Osteoblast (primary cell): ENCODE measurements at places on chromosomes 4 and X. TPM values are rescaled to one million over a fixed set of nuclear protein-coding genes. Genes with fewer than 3 reads are reported as not detected.

- no peaks in the 10 kb centered on the region for H3K4me1 ChIP-seq
- H3K27me3 ChIP-seq = no peaks in the 10 kb centered on the region
- H3K4me3 ChIP-seq = no peak overlapping the region
- H3K27ac ChIP-seq = no peak overlapping the region
- DNase-seq = no peak
Measured at GRCh38 chrX:55801811-55802210, 84.3 kb downstream of the RRAGB start.

GRCh38 chrX:45513042-45513441 lies 312.4 kb upstream of the DIPK2B start:
- H3K36me3 ChIP-seq = no peaks in the 10 kb centered on the region
- H3K4me1 ChIP-seq = peaks cover 39% of the 10 kb centered on the region
- no peaks in the 10 kb centered on the region for H3K27me3 ChIP-seq

DNA sequence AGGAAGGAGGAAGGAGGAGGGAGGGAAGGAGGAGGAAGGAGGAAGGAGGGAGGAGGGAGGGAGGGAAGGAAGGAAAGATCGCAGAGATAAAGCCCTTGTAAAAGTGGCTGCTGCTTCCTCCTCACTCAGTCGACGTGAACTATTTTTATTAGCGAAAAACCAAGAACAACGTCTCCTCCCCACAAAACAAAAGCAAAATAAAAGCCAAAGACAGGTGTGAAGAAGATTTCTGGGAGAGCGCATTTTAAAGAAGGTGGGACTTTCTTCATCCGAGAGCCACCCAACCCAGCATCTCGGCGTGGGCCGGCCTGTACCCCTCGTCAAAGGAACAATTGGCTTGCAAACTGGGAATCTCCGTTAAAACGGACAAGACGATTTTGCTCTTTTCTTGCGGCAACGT lies 40.7 kb upstream of the ASMTL start:
- no peak overlapping the region for H3K4me3 ChIP-seq
- H3K4me1 ChIP-seq = no peaks in the 10 kb centered on the region
- H3K27ac ChIP-seq = no peak overlapping the region
- no peaks in the 10 kb centered on the region for H3K27me3 ChIP-seq

DNA sequence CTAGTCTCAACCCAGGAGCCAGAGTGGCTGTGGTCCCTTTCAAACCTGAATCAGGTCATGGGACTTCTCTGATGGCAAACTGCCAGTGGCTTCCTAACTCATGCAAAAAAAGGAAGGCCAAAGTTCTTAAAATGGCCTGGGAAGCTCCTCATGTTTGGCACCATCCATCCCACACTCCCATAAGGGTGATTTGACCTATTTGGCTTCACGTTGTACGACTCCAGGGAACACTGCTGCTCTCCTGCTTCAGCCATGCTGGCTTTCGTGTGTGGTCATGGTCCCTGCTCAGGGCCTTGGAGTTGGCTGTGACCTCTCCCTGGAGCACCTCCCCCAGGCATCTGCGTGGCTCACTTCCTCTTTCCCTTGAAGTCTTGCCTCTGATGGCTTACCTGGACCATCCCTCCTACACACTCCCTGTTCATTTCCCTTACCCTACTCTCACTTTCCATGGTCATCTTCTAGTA lies 12.8 kb upstream of the TMSB4X start:
- H3K27me3 ChIP-seq = no peaks in the 10 kb centered on the region
- H3K4me1 ChIP-seq = peaks cover under 1% of the 10 kb centered on the region
- no peak for DNase-seq
- H3K36me3 ChIP-seq = no peaks in the 10 kb centered on the region
- H3K27ac ChIP-seq = no peak overlapping the region
- H3K4me3 ChIP-seq = no peak overlapping the region

- no peak overlapping the region for H3K4me3 ChIP-seq
- H3K27me3 ChIP-seq = no peaks in the 10 kb centered on the region
- peaks cover 21% of the 10 kb centered on the region for H3K4me1 ChIP-seq
- no peaks in the 10 kb centered on the region for H3K36me3 ChIP-seq
Measured at GRCh38 chrX:13471269-13471668, 98.1 kb upstream of the EGFL6 start.

DNA sequence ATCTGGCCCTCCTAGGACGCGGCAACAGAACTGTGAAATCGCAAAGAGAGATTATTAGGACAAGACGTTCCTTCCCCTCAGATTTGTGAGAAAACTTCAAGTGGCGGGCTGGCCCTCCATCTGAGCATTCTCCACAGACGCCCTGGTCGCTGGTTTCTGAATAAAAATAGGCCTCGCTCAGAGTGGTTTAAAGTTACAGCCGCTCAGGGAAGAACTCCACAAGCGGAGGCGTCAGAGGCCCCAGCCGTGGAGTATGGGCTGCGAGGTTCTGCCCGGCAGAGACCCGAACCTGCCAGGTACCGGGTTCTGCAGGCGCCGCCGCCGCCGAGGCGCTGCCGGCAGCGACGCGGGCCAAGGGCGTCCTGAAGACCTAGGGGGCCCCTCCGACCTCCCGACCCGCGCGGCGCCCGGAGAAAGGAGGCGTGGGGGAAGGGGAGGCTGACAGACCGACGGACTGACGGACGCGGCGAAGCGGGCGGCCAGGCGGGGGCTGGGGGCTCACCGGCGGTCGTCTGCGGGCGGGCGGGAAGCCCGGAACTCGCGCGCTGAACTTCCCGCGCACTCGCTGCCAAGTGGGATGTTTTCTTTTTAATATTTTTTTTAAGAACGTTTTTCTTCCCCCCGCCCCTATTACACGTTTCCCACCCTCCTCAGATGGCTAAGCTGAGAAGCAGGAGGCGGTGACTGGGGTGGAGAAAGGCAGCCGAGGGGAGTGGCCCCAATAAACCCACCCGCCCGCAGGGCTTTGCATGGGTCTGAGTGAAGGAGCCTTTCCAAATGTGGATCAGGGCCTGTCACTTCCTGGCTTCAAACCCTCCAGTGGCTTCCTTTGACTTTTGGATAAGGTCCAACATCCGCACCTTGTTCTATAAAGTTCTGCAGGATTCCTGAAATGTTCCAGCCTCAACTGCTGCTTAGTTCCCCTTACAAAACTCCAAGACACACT lies at the start of gene PABPC4L:
TSS of gene PABPC4L (minus strand) at position 574 of the 946 bp plus-strand sequence. CDS start 770 bp downstream, outside the sequence.
- H3K27me3 ChIP-seq = no peaks in the 10 kb centered on the region
- H3K36me3 ChIP-seq = no peaks in the 10 kb centered on the region
- DNase-seq = peak; percentile 72
- peak within 1 kb of the TSS; percentile 74 for H3K4me3 ChIP-seq
- H3K27ac ChIP-seq = no peak within 1 kb of the TSS

- no peak overlapping the region for H3K4me3 ChIP-seq
- H3K36me3 ChIP-seq = no peaks in the 10 kb centered on the region
- H3K27me3 ChIP-seq = no peaks in the 10 kb centered on the region
- no peak for DNase-seq
- no peaks in the 10 kb centered on the region for H3K4me1 ChIP-seq
- H3K27ac ChIP-seq = no peak overlapping the region
Measured at GRCh38 chr4:20809812-20810211, 109.6 kb downstream of the PACRGL start.

GPR173 gene
- total RNA-seq = 1.8 and 2.2 TPM in 2 replicates

PROM1 gene
- total RNA-seq = not detected in 2 replicates

HSPA4L gene
- total RNA-seq = 4.0 and 4.7 TPM in 2 replicates
